ENCODE measurements at places on chromosomes 7 and 10.

DNA sequence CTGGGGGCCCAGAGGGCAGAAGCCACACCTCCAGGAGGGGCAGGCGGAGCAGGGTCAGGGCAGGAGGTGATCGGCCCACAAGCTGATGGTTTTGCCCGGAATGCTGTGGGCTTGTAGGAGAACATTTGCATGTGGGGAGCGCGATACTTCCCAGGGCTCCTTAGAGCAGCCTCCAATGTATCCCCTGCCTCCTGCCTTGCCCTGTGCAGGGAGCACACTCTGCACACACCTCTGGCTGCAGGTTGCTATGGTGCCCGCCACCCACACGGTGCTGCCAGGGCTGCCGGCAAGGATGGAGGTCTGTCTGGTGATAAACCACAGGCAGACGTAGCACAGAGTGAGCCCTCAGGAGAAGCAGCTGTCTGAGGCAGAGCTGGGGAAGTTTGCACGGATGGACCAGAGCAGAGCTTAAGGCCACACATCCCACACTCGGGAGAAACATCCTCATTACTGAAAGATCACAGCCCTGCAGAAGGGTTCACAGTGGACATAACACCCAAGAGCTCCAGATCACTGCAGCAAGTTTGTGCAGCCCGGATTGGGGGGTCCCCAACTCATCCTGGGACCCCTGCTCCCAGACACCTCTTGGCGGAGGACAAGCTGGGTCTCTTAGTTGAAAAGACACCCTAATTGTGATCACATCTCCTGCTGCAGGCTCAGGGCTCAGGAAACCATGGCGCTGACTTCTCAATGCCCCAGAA is 41.8 kb downstream of the VIPR2 start:
- DNase-seq, result no peak

DNA sequence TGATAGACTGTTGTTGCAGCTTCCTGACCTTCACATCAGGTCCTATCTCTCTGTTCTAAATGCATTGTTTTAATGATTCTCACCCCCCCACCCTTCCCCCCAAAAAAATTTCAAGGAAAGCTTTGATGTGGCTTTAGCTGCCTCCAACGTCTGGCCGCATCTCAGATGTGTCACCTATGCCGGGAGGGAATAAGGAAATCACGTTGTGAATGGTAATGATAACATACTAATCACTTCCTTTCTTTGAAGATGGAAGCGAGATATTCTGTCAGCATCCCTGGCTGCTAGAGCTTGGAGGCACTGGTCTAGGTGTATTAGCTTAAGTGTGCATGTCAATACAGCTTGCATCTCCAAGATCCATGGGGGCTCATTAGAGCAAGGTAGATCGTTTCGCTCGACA is 89.6 kb downstream of the VTI1A start:
- no peak for DNase-seq

DNA sequence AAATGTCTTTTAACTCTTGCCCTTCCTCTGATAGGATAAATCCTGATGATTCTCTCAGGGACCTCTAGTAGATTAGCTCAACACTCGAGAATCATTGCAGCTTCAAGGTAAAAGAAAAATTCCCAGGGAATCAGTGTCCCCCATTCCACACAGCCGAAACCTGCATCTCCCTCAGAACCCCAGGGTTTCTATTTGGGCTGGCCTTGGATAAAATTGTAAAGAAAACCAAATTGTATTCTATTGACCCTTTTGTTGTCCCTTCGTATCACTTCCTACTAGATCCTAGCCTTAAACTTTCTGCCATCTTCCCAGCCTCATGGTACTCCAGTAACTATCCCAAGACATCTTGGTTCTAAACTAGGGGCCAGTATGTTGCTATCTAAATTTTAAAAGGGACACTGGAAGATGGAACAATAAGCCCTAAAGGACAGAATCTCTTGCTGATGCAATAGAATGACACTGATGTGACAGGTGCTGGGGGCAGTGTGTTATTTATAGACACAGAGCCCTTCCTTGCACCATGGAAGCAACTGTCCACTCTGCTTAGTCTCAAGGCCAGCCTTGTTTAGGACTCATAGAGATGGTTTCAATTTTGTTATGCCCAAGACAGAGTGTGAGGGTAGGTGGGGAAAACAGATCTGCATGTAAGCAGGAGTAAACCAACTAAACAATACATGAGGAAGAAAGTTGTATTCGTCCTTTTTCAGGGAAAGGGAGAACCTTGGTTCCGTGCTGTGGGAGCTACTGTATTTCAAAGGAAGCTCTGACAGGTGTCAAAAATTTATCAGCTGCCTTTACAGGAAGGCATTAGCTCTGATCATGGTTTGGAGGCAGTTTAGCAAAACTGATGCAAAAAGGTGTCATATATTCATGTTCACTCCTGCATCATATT is 7.6 kb downstream of the ASB15 start:
- DNase-seq, result no peak

GRCh38 chr10:79229830-79230327 is 117.4 kb upstream of the PPIF start:
- no peak for DNase-seq

DNA sequence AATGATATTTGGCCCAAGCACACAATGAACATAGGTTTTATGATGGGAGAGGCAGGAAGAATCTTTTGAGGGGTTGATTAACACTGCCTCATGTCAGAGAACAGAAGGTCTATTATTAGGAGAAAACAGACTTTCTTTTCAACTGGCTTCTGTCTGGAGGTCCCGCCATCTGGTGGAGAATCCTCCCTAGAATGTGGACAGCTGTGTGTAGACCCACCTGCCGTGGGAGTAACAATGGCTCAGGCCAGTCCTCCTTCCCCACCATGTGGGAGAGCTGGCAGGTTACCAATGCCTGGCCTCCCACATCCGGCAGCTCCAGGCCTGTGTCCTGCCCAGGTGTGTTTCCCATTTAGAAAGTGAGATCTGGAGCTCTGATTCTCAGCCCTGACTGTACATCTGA is 70.4 kb upstream of the AOAH start:
- no peak for DNase-seq

DNA sequence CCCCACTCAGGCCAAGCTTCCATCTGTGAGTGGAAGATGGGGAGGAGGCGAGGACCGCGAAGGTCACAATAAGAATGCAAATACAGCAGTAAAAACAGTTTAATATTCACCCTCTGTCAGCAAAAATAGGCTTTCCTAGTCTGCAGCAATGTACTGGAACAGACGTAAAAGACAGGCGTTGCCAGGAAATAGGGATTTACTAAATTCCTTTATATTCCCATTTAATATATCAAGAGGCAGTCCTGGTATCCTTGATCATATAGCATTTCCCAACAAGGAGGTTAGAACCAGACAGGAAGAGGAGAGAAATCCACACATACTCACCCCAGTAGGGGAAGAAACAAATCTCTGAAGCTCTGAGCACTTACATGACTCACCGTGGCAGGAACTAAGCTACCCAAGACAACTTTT is 1054.9 kb upstream of the C7orf33 start:
- no peak for DNase-seq

GRCh38 chr7:41292487-41292886 is 410.4 kb downstream of the INHBA start:
- DNase-seq, result no peak

DNA sequence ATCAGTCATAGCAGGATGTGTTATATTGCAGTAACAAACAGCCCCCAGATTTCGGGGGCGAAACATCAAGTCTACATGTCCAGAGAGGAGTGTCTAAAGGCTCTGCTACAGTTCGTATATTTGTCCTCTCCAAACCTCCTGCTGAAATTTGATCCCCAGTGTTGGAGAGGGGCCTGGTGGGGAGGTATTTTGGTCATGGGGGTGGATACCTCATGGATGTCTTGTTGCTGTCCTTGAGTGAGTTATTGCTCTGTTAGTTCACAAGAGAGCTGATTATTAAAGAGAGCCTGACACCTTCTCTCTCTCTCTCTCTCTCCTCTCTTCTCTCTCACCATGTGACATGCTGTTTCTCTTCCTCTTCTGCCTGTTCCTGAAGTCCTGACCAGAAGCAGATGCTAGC is 343.7 kb downstream of the TCERG1L start:
- DNase-seq, result no peak

DNA sequence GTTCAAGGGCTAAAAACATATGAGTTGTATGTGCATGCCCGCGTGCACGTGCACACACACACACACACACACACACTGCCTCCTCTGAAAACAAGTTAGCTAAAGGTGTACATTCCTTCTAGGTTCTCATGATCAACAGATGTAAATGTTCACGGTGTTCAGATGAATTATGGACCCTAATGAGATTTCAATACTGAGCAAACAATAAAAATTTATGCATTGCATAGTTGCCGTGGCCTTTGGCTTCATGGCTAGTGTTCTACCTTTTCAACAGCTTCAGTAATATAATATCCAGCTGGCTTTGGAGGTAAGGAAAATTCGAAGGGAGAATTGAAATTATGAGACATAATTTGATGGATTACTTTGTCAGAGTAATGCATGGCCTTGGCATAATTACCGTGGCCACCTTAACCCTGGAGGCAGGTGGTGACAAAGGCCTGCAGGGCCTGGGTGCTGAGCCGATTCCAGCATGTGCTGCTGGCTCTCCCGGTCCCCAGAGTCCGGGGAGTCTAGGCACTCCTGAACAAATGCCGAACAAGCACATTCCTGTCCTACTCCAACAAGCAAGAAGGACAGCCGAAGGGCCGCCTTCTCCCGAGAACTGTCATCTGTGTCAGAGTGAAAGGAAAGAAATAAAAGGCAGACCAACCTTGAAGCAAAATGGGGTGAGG is 166.6 kb upstream of the TCF7L2 start:
- DNase-seq, result no peak

DNA sequence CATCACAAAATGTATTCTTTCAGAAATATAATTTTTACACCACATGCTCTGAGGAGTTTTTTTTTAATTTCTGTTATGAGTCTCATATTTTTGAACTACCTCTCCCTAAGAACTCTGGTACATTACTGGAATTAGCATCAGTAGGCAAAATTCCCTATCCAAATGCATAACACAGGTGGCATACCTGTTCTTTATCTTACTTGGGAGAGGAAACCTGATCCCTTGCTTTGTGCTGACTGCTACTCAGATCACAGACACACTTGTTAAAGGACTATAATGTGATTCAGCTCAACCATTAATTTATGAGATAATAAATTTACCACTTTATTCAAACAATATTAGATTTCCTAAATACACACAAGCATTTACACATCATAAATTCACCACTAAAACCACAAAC is 617.2 kb downstream of the GRM8 start:
- DNase-seq, result no peak

GRCh38 chr10:117424883-117425649 is 49.8 kb upstream of the PDZD8 start:
- no peak for DNase-seq

DNA sequence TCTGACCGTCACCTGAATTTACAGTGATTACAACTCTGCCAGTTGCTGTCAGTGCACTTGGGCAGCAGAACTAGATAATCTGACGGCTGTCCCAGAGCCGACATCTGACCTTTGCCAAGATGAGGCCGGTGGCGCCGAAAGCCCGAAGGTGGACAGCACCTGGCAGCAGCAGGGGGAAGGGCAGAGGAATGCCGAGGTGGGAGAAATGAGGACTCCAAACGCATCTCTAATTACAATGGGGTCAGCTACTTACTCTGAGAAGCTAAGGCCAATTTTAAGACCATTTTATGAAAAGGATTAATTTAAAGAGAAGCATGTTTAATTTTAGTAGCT is 33.8 kb downstream of the TRIM8 start:
- DNase-seq, result no peak

DNA sequence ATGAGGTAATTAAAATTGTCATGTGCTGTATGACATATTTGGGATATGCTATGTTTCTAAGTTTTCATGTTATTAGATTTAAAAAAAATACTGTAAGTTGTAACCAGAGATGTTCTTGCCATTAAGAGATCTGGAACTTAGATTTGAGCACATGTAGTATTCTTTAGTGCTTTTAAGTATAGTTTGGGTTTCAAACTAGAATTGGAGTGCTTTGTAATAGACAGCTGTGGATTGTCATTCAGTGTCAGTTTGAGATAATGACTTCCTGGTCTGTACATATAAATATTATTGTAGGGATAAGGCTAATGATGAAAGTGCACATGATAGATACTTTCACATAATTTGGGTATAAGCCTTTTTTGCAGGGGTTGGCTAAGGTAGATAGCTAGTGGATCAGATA is 936.2 kb downstream of the CNTNAP2 start:
- DNase-seq, result no peak

GRCh38 chr7:76031964-76032363 is 15.8 kb downstream of the STYXL1 start:
- no peak for DNase-seq

- DNase-seq, result no peak
These were observed 114.6 kb upstream of the BMPER start for GRCh38 chr7:33790746-33791145.

DNA sequence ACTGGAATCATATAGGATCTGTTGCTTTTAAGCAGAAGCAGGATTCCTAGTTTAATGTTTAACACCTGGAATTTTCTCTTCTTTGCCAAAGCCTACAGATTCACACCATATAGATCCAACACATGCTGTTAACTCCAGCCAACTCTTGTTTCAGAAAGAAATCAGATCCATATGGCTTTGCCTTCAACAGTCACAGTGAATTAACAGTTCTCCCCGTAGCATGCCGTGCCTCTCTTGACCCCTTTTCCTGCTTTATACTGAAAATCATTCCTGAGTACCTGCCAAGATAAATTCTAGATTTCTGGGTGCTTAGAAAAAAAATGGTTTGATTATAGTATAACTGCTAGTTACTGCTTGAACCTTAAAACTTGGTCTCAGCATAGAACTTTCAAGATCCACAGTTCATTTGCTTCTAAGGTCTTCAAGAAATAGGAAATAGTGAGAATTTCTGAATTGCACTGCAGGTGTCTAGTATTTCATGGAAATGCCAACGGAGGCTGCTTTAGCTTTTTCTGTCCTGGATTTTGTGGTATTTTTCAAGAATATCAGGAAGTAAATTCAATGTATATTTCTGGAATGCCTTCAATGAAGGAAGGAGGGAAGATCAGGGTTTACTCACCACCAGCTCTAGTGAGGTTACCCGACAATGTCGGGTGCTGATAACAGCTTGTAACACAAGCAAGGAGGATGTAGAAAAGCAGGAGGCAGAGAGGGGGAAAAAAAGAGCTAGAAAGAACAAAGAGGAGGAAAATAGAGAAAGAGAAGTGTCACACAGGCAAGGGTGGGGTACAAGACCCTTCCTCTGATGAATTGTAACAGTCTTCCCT is 6.6 kb downstream of the AASS start:
- no peak for DNase-seq

- no peak for DNase-seq
These were observed 77.3 kb downstream of the GRK5 start for GRCh38 chr10:119284679-119285096.

Data from activated CD8-positive, alpha-beta memory T cell treated with anti-CD3 and anti-CD28 coated beads for 1 hour (primary cell).